ENCODE measurements at places on chromosomes 12 and 14. TPM values are rescaled to one million over a fixed set of nuclear protein-coding genes. Genes with fewer than 3 reads are reported as not detected.

E2F7 gene
- 0.97 TPM for total RNA-seq

CLEC12A gene
- total RNA-seq, result not detected

ERBB3 gene
- total RNA-seq, result 0.73 TPM

PRH2 gene
- not detected for total RNA-seq

STYK1 gene
- total RNA-seq, result 4.9 TPM

EML1 gene
- 38.3 TPM for total RNA-seq

LALBA gene
- total RNA-seq, result not detected

SLC5A8 gene
- not detected for total RNA-seq

CLEC4D gene
- total RNA-seq, result not detected

LTB4R gene
- total RNA-seq, result 2.6 TPM

FAR2 gene
- total RNA-seq, result 14.2 TPM

GALNT8 gene
- total RNA-seq, result not detected

PLCZ1 gene
- not detected for total RNA-seq

BEGAIN gene
- not detected for total RNA-seq

RNF212B gene
- total RNA-seq, result not detected

TPPP2 gene
- total RNA-seq, result not detected

OR9K2 gene
- total RNA-seq, result not detected

RTL1 gene
- total RNA-seq, result not detected

RERGL gene
- not detected for total RNA-seq

ATG101 gene
- 54.2 TPM for total RNA-seq

SOX5 gene
- total RNA-seq, result 0.49 TPM

DAZAP2 gene
- total RNA-seq, result 137 TPM

EIF2S3B gene
- 1.6 TPM for total RNA-seq

RTN1 gene
- 1.5 TPM for total RNA-seq

RDH16 gene
- under 0.01 TPM for total RNA-seq

TGM1 gene
- 3.1 TPM for total RNA-seq

DUSP6 gene
- 9.7 TPM for total RNA-seq

OR6C65 gene
- total RNA-seq, result not detected

MDGA2 gene
- total RNA-seq, result not detected

CFAP251 gene
- total RNA-seq, result 4.0 TPM

FAM186B gene
- 0.49 TPM for total RNA-seq

P2RX2 gene
- not detected for total RNA-seq

ACSS3 gene
- total RNA-seq, result 16.3 TPM

FOXN3 gene
- 66.7 TPM for total RNA-seq

B4GALNT3 gene
- total RNA-seq, result 0.32 TPM

ADCY6 gene
- total RNA-seq, result 34.9 TPM

SMOC1 gene
- total RNA-seq, result 1.8 TPM

TMCC3 gene
- 0.24 TPM for total RNA-seq

DPF3 gene
- total RNA-seq, result 17.2 TPM
